ENCODE measurements at places on chromosomes 3 and 15. TPM values are rescaled to one million over a fixed set of nuclear protein-coding genes. Genes with fewer than 3 reads are reported as not detected.
A peak's percentile ranks its signal among the peaks of the same experiment; 100 is the strongest.

- H3K4me3 ChIP-seq: peak overlapping the region; percentile 32
- peak; percentile 36 for DNase-seq
- H3K4me1 ChIP-seq: peaks cover 35% of the 10 kb centered on the region
- no peaks in the 10 kb centered on the region for H3K27me3 ChIP-seq
Observed at GRCh38 chr3:71456156-71456555, 127.4 kb downstream of the FOXP1 start.

- peaks cover 27% of the 10 kb centered on the region for H3K4me1 ChIP-seq
Observed at GRCh38 chr3:149343951-149344350, 10.5 kb upstream of the TM4SF18 start.

- H3K4me3 ChIP-seq: no peak overlapping the region
- no peak for DNase-seq
- H3K27me3 ChIP-seq: no peaks in the 10 kb centered on the region
- H3K36me3 ChIP-seq: no peaks in the 10 kb centered on the region
Observed at GRCh38 chr3:31815631-31816440, 165.2 kb downstream of the OSBPL10 start.

Gene DUT
- polyA plus RNA-seq: 36.0 TPM

Gene UROC1
- not detected for polyA plus RNA-seq

- peaks cover 44% of the 10 kb centered on the region for H3K36me3 ChIP-seq
- no peak overlapping the region for H3K27ac ChIP-seq
- no peak overlapping the region for H3K4me3 ChIP-seq
- no peak for DNase-seq
Observed at GRCh38 chr3:4310971-4311370, 7.8 kb downstream of the SETMAR start.

- no peak for DNase-seq
- no peaks in the 10 kb centered on the region for H3K36me3 ChIP-seq
- no peak overlapping the region for H3K4me3 ChIP-seq
- no peak overlapping the region for H3K27ac ChIP-seq
Observed at GRCh38 chr3:157956850-157957249, 149.4 kb downstream of the SHOX2 start.

GRCh38 chr3:46549989-46550388 is 16.1 kb downstream of the LRRC2 start:
- no peak overlapping the region for H3K27ac ChIP-seq
- no peaks in the 10 kb centered on the region for H3K36me3 ChIP-seq
- DNase-seq: no peak
- H3K27me3 ChIP-seq: no peaks in the 10 kb centered on the region

Measured in CD14-positive monocyte (primary cell).